T-helper 2 cell treated with Interferon-gamma antibody and Interleukin-4, amounts not matched to agents 5 μg/mL and 100 μg/mL, for 36 hours (primary cell): ENCODE measurements at places on chromosomes 6 and 20.
A peak's percentile ranks its signal among the peaks of the same experiment; 100 is the strongest.

- DNase-seq = no peak
- peaks cover 45% of the 10 kb centered on the region for H3K4me1 ChIP-seq
- H3K36me3 ChIP-seq = peaks cover 27% of the 10 kb centered on the region
- H3K4me3 ChIP-seq = peak overlapping the region; percentile 87
- peak overlapping the region; percentile 23 for H3K27ac ChIP-seq
These were observed 2.1 kb downstream of the TMEM14B start for GRCh38 chr6:10749734-10750133.

GRCh38 chr6:31945507-31946369, at the start of gene CFB:
Gene CFB (plus strand): TSS chr6:31946095. CDS start chr6:31946222, 127 bp downstream.
- H3K27ac ChIP-seq = no peak within 1 kb of the TSS
- no peaks in the 10 kb centered on the region for H3K36me3 ChIP-seq
- no peaks in the 10 kb centered on the region for H3K27me3 ChIP-seq
- no peaks in the 10 kb centered on the region for H3K4me1 ChIP-seq
- DNase-seq = no peak

- H3K36me3 ChIP-seq = no peaks in the 10 kb centered on the region
- H3K4me1 ChIP-seq = no peaks in the 10 kb centered on the region
- H3K4me3 ChIP-seq = no peak overlapping the region
- H3K27ac ChIP-seq = no peak overlapping the region
- H3K27me3 ChIP-seq = no peaks in the 10 kb centered on the region
These were observed 36.6 kb downstream of the MGME1 start for GRCh38 chr20:18005170-18005989.

DNA sequence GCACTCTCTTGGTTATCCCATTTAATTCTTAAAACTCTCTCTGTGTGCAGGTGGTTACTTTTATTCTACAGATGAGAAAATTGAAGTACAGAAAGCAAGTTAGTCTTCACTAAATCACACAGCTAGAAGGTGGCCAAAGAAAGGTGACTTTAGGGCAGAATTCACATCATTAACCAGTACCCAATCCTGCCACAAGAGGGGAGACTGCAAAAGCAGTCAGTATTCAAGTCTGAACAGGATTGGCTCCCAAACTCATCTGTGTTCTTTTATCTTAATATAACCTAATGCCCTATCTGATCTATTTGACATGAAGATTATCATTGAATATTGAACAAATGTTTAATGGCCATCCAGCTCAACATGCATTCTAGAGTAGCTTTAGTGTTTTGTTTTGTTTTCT, 225.3 kb upstream of the FAM83B start:
- H3K27me3 ChIP-seq = no peaks in the 10 kb centered on the region
- H3K27ac ChIP-seq = no peak overlapping the region
- H3K4me3 ChIP-seq = no peak overlapping the region
- no peaks in the 10 kb centered on the region for H3K4me1 ChIP-seq
- no peak for DNase-seq

DNA sequence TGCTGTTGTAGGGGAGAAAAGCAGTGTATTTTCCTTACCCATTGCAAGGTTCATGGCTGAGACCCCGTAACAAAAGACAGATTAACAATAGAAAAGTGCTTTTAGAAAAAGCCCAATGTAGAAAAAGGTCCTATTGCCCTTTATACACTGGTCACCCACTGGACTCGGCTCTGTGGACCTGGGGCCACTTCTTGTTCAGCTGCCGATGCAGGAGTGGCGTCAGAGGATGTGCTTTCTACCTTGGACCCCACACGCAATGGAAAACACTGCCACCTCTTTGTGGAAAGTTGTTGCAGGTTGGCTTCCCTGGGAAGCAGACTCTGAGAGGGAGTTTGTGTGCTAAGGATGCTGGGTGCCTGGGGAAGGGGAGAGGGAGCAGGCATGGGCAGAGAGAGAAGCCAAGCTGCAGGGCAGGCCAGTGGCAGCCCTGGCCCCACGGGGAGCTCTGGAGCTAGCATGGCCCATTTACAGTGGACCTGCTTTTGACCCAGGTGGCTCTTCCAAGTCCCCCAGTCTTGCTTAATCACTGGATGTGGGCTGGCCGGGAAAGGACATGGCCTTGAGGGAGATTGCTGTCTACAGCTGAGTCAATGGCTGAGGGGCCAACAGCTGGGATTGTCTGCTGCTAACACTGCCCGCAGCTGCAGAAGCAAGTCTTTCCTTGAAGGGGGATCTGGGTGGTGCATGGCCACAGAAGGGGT, 142.9 kb downstream of the CDC5L start:
- H3K4me1 ChIP-seq = peaks cover 16% of the 10 kb centered on the region
- H3K36me3 ChIP-seq = no peaks in the 10 kb centered on the region
- no peak overlapping the region for H3K27ac ChIP-seq
